ENCODE measurements at places on chromosomes 7 and 10.

GRCh38 chr7:98228801-98229200 is 17.6 kb downstream of the BHLHA15 start:
- no peak for DNase-seq

DNA sequence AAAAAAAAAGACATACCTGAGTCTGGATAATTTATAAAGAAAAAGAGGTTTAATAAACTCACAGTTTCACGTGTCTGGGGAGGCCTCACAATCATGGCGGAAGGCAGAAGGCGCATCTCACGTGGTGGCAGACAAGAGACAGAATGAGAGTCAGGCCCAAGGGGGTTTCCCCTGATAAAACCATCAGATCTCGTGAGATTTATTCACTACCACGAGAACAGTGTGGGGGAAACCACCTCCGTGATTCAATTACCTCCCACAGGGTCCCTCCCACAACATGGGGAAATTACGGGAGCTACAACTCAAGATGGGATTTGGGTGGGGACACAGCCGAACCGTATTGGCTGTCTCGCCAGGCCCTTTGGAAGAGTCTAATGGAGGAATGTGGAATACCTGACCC is 9.0 kb upstream of the MAFK start:
- no peak for DNase-seq

DNA sequence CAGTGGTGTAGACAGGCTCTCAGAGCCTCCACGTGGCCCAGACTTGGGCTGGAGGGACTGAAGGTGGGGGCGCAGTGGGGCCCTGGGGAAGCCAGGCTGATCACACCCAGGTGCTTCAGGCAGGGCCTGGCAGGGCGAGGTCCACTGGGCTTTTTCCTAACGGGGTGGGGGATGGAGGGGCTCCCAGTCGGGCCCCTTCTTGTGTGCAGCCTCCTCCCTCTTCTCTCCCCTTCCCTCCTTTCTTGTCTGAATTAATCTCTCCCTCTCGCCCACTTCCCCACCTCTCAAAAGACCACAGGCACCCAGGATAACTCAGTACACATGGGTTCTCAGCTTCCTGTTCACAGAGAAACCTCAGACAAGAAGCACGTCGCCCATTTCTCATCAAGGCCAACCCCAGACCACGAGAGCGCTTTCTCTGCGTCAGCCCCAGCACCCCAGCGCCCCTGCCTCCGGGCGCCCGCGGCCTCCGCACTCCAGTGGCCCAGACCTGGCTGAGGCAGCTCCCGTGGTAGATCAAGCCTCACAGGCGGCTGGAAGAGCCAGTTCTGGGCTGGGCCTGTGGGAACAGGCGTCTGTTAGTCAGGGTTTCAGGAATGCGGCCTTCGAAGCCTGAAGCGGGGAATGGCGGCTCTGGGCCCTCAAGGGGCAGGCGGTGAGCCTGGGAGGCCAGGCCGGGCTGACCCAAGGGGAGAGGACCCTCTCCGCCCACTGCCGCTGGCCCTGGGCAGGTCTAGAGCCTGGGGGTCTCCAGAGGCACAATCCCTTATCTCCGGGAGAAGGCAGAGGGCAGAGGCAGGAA is 50.6 kb downstream of the PWWP2B start:
- peak; percentile 74 for DNase-seq

DNA sequence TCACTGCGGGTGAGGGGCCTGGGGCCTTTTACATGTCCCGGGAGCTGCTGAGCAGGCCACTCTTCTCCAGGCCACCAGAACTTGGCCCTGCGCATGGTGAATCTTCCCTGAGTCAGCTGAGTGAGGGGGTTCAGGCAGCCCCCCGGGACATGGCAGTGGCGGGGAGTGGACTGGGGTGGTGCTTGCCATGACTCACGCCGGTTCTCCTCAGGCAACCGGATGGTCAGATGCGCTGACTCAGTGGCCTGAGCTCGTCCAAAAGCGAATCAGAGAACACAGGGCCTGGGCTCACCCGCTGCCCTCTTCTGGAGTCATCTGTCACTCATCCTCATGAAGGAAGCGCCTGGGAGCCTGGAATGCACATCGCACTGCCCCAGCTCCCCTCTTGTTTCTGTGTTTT is 33.5 kb downstream of the HTRA1 start:
- DNase-seq = peak; percentile 87

DNA sequence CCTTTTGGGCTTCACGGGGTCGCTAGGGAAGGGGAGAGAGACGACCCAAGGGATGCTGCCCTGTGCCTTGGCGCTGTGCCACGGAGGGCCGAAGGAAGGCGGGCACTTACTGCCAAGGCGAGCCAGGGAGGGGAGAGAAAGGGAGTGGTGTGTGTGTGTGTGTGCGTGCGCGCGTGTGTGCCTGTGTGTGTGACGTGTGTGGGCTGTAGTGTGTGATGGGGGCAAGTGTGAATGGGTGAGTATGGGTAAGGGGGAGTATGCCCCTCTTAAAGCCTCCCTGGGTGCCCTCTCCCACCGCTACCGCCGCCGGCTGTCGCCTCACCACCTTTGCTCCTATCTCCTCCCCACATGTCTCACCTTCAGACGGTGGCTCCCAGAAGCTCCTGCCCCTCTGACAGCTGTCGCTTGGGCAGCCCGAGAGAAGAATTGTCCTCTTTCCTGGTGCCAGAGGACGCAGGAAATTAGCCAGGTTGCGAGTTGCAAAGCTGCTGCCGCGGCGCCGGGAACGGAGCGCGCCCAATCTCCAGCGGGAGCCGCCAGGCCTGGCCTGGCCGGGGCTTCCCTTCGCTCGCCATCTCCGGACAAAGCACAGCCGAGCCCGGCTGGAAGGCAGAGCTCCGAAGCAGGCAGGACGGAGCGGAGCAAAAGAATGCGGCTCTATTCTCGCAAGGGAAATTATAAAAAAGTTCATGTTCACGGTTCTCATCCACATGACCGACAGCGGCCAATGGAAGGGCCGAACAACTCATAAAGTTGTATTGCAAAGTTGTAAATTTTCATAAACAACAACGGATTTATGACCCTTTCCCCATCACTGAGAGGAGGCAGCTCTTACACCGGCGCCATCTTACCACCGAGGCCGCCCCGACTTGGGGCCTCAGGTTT is at the start of gene HOXA3:
Gene HOXA3 (minus strand): TSS at position 653 of the 885 bp plus-strand sequence. CDS start 41,943 bp downstream, outside the sequence.
- DNase-seq = peak; percentile 75

- no peak for DNase-seq
Measured at GRCh38 chr7:50285269-50285668, 19.2 kb upstream of the IKZF1 start.

DNA sequence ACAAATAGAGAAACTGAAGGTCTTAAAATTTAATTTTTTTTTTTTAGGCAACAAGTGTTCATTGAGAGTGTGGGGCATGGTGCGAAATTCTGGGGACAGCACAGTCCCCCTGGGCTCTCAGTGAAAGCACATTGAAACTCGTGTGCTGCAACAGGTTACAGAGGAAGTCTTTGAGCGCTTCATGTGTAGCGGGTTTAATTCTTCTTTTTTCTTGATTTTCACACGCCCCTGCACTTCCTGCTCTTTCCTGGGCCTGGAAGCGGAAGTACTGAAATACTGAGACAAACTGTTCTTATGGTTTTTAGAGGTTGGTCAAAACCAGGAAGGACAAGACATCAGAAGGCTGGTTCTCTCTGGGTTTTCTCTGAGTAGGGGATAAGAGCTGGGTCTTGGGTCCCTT is 203.5 kb downstream of the PTEN start:
- DNase-seq = no peak

DNA sequence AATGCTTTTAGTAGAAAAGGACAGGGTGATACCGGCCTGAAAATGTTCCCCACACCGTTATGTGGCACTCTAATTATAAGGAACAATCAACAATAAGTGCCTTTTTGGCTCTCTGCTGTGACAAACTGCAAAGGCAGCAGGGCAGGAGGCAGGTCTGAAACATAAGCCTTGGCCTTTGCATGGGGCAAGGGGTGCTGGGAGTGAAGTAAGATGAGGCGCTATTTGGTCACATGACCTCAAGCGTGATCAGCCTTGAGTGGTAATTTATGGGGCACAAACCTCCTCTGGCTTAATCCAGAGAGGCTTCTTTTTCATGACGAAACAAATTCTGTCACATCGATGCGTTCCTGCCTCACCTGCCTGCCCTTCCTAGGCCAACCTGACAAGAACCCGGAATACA is 202.7 kb downstream of the TAX1BP1 start:
- DNase-seq = no peak

- no peak for DNase-seq
Measured at GRCh38 chr10:100570506-100570905, 34.8 kb downstream of the HIF1AN start.

DNA sequence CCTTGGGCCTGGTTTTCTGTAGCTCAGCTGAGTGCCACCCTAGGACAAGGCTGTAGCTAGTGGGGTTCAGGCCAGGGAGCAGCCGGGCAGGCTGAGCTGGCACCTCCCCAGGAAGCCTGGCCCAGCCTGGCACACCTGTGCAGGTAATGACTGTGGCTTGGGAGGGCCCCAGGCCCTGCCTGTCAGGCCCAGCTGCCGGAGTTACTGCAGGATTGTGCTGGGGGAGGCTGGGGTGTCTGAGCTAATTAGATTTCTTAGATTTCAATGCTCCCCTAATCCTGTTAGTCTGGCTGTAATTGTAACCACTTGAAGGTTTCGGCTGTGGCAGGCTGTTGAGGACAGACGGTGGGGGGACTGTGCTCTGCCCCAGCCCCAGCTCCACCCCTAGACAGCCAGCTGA is 6.0 kb downstream of the ZMIZ1 start:
- no peak for DNase-seq

GRCh38 chr7:240887-241421 is 48.6 kb downstream of the FAM20C start:
- DNase-seq = no peak

DNA sequence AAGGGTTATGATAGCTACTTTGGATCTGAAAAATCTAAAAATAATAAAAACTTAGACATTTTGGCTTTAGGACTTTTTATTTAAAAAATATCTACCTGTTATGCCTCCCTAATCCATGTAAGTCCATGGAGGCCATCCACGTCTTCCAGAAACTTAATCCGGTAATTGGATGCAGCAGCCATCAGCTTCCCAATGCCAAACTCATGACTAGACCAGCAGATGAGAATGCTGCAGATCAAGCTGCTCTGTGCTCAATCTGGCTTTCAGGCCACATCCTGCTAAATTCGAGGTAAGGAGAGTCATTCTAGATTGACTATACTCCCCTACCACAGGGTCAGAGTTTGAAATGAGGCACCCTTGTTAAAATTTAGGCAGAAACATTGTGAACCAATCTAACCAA is 168.5 kb upstream of the TCERG1L start:
- DNase-seq = no peak

DNA sequence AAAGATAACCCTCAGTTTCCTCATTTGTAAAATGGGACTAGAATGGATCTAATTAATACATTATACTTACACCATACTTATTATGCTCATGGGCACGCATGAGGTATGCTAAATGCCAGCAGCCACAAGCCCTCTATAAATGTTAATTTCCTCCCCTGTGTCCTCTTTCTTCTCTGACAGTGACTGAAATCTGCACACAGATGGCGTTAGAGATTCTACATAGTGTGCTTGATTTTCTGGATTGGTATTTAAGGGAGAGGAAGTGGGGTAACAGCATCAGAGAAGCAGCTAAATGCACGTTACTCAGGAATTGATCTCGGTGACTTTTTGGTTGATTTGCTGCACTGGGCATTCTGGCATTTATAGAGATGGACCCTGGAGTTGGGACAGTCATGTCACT is 568.5 kb downstream of the CALN1 start:
- no peak for DNase-seq

DNA sequence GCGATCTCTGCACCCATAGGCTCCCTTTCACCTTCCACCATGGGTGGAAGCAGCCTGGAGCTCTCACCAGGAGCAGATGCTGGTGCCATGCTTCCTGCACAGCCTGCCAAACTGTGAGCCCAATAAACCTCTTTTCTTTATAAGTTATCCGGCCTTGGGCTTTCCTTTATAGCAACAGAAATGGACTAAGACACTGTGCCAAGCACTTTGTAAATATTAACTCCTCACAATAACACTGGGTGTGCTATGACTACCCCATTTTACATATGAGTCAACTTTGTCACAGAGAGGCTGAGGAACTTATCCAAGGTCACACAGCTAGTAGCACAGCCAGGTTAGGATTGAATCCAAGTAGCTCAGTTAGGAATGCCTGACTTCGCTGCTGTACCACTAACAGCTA is 79.7 kb upstream of the KCNMA1 start:
- no peak for DNase-seq

- DNase-seq = no peak
Measured at GRCh38 chr7:129095258-129095657, 40.3 kb upstream of the TNPO3 start.

DNA sequence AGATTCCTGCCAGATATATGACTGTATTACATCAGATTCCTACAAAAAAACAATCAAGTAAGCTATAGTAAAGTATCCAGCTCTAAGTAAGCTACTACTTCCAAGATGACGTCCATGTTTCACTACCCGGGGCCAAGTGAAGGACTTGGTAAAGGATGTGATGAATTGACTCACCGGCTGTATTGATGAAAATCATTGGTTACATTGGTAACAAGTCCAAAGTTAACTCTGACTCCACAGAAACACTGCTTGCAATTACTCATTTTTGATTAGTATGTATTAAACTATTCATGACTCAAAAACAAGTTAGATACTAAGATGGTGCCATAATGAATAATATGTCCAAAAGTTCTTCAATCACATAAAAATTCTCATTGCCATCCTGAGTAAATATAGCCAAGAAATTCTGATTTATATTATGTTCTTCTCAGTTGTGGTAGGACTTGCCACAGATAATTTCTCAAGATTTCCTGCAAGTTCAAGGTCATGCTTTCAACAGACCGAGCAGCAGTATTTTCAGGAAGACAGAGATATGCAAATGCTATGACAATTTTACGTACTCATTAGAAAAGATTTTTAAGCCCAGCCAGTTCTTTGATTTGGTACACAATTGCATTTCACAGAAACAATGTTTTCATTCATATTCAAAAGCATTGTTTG is 12.6 kb upstream of the DNAJC1 start:
- no peak for DNase-seq

DNA sequence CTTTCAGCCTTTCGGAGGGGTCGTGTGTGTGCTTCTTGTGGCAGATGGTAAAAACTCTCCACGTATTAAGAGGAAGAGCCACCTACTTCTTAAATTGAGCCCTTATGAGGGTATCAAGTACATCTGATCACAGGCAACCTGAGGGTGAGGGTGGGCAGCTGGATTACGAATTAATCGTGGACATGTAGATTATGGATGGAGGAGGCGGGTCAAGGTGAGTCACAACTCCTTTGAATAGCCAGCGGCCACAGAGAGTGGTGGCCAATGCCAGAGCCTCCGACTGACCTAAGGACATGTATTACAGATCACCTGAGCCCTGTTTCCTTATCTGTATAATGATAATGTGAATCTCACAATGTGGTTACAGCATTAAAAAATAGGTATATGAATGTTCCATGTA is 1083.9 kb downstream of the SORCS3 start:
- no peak for DNase-seq

- no peak for DNase-seq
Measured at GRCh38 chr7:76310102-76310957, 7.9 kb downstream of the HSPB1 start.

GRCh38 chr7:97090761-97091353 is 26.6 kb upstream of the SDHAF3 start:
- no peak for DNase-seq

GRCh38 chr7:47601119-47601880 is 19.4 kb upstream of the TNS3 start:
- DNase-seq = peak; percentile 60

GRCh38 chr10:126255313-126255712 is 133.0 kb downstream of the ADAM12 start:
- DNase-seq = no peak

All from AG08395 (cell line).